ENCODE measurements at places on chromosomes 12 and 14. TPM values are rescaled to one million over a fixed set of nuclear protein-coding genes. Genes with fewer than 3 reads are reported as not detected.

LGR5 gene
- total RNA-seq = 0.71 TPM

TESPA1 gene
- not detected for total RNA-seq

CNTN1 gene
- 0.17 TPM for total RNA-seq

DNA sequence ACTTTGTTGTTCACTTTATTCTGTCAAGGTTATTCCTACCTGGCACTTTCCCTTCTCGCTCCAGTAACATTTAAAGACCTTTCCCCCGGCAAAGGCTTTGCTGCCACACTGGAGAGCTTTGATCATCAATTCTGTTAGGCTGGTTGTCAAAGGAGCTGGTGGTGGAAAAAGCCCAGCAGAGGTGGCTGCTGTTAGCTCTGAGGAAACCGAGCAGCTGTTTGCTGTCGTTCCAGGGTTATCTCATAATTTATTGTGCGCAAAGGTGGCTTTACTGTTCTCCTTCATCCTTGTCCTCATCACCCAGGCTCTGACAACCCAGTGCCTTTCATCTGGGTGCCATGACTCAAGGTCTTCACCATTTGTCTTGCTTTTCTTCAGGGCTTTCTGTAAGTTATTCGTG lies 38.2 kb upstream of the CRADD start:
- no peak for DNase-seq
- H3K4me3 ChIP-seq = no peak overlapping the region
- no peaks in the 10 kb centered on the region for H3K36me3 ChIP-seq
- no peaks in the 10 kb centered on the region for H3K27me3 ChIP-seq
- H3K27ac ChIP-seq = no peak overlapping the region

- H3K27ac ChIP-seq = no peak overlapping the region
- no peaks in the 10 kb centered on the region for H3K36me3 ChIP-seq
- no peak for DNase-seq
These were observed 115.9 kb downstream of the AACS start for GRCh38 chr12:125181107-125181506.

GRCh38 chr14:23562822-23563472 lies 4.6 kb downstream of the AP1G2 start:
- H3K4me3 ChIP-seq = no peak overlapping the region
- no peak overlapping the region for H3K27ac ChIP-seq
- H3K4me1 ChIP-seq = peaks cover 11% of the 10 kb centered on the region
- peak; percentile 81 for DNase-seq

GRCh38 chr14:99201351-99202073 lies 70.5 kb downstream of the BCL11B start:
- no peak for DNase-seq
- H3K27me3 ChIP-seq = no peaks in the 10 kb centered on the region
- peaks cover 7% of the 10 kb centered on the region for H3K4me1 ChIP-seq
- no peak overlapping the region for H3K4me3 ChIP-seq

GRCh38 chr12:49865782-49866135 lies 22.9 kb upstream of the BCDIN3D start:
- H3K27ac ChIP-seq = no peak overlapping the region
- no peaks in the 10 kb centered on the region for H3K36me3 ChIP-seq
- H3K27me3 ChIP-seq = no peaks in the 10 kb centered on the region
- H3K4me3 ChIP-seq = no peak overlapping the region
- no peaks in the 10 kb centered on the region for H3K4me1 ChIP-seq
- no peak for DNase-seq

- H3K4me1 ChIP-seq = peaks cover 23% of the 10 kb centered on the region
- peak overlapping the region; percentile 94 for H3K27ac ChIP-seq
- peak overlapping the region; percentile 93 for H3K4me3 ChIP-seq
- DNase-seq = peak; percentile 61
- no peaks in the 10 kb centered on the region for H3K27me3 ChIP-seq
- no peaks in the 10 kb centered on the region for H3K36me3 ChIP-seq
These were observed 598 bp downstream of the UBE2N start for GRCh38 chr12:93441081-93441616.

DNA sequence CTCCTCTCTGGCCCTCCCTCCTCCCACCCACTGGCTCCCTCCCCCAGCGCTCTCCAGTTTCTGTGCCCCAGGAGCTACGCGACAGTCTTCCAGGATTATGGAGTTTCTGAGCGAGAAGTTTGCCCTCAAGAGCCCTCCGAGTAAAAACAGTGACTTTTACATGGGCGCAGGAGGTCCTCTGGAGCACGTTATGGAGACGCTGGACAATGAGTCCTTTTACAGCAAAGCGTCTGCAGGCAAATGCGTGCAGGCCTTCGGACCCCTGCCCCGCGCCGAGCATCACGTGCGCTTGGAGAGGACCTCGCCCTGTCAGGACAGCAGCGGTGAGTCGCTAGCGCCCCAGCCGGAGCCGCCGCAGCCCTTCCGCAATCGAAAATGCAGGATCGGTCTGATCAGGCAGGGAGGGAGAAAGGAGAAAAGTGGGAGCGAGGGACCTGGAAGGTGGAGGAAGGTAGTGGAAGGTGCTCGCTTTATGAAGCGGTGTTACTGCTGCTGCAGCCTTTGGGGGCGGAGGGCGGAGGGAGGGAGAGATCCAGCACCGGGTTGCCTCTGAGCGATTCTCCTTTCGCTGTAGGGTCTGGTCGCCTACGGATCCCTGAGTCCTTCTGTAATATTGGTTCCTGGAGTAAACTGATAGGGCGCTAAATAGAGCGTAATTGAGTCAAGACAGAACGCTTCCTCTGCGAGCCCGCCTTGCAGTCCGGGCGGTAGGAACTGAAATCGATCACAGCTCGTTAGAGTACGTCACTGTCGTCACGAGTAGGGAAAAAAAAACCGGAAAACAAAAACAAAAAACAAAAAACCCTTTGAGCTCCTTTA lies at the start of gene ALX1:
Gene ALX1 (plus strand): TSS at position 56 of the 819 bp plus-strand sequence. CDS start 42 bp downstream, at position 98.
- peak; percentile 89 for DNase-seq
- H3K4me3 ChIP-seq = peak within 1 kb of the TSS; percentile 71
- H3K27ac ChIP-seq = peak within 1 kb of the TSS; percentile 77

DNA sequence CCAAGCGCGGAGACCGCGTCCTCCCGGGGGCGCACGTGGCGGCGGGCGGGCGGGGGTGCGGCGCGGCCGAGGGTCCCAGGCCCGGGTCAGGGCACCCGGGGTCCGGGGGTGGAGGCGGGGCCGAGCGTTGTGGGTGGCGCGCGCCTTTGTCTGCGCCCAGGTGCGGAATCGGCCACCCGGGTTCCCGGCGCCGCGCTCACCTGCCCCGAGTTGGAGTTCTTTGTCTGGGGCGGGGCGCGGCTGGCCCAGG lies 50.1 kb downstream of the LRCOL1 start:
- H3K27me3 ChIP-seq = peaks cover 42% of the 10 kb centered on the region
- DNase-seq = peak; percentile 70

DNA sequence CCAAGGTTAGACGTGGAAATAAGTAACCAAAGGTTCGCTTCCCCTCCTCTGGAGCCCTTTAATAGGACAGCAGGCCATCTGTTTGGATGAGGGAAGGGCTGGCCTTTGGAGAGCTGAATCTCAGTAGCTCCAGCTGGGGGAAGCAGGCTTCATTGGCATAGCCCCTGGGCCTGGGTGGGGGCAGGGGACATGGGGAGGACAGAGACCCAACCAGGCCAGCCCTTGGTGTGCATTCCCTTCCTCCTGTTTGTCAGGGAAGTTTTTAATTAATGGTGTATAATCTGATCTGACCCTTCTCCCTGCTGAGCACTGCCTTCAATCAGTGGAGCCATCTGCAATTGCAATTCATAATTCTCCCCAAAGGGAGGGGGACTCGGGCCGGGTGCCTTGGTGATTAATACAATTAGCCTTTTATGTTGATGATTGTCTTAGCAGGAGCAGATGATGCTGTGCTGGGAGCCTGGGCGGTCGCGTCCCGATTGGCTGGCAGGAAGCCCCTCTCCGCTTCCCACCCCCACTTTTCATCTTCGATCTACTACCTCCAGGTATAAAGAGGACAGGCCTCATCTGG lies 6.4 kb downstream of the AQP6 start:
- H3K4me3 ChIP-seq = no peak overlapping the region
- H3K27ac ChIP-seq = no peak overlapping the region
- H3K4me1 ChIP-seq = peaks cover 32% of the 10 kb centered on the region
- no peaks in the 10 kb centered on the region for H3K27me3 ChIP-seq

Data from neural progenitor cell (in vitro differentiated cells).